Stimulated activated CD4-positive, alpha-beta T cell treated with anti-CD3 and anti-CD28 coated beads, TNF-alpha, amount 100 ng/mL, for 48 hours (primary cell): ENCODE measurements at places on chromosomes 5 and 9.

GRCh38 chr5:51632793-51633192 is 249.5 kb downstream of the ISL1 start:
- DNase-seq = no peak

GRCh38 chr9:82560457-82560904 is 502.5 kb downstream of the RASEF start:
- DNase-seq = no peak

- DNase-seq = no peak
These were observed 60.0 kb upstream of the KLF9 start for GRCh38 chr9:70474413-70474812.

DNA sequence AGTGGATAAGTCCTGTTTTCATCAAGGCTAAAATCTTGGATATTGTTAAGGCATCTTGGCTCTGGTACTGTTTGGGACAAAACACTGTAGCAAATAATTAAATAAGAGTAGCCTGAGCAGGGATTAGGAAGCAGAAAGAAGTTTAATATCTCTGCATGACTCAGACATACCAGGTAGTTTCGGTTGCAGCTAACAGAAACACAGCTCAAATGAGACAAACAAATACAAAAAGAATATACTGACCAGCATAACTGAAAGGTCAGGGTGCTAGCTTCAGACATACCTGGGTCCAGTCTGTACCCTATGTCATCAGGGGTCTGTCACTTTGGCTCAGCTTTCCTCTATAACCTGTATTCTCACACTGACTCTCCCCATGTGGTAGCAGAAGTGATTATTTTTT is 156.4 kb upstream of the MAP3K1 start:
- no peak for DNase-seq

- DNase-seq = no peak
These were observed 148.2 kb downstream of the CAAP1 start for GRCh38 chr9:26744191-26744965.

- no peak for DNase-seq
These were observed 349.2 kb downstream of the GADD45G start for GRCh38 chr9:89953824-89954615.

DNA sequence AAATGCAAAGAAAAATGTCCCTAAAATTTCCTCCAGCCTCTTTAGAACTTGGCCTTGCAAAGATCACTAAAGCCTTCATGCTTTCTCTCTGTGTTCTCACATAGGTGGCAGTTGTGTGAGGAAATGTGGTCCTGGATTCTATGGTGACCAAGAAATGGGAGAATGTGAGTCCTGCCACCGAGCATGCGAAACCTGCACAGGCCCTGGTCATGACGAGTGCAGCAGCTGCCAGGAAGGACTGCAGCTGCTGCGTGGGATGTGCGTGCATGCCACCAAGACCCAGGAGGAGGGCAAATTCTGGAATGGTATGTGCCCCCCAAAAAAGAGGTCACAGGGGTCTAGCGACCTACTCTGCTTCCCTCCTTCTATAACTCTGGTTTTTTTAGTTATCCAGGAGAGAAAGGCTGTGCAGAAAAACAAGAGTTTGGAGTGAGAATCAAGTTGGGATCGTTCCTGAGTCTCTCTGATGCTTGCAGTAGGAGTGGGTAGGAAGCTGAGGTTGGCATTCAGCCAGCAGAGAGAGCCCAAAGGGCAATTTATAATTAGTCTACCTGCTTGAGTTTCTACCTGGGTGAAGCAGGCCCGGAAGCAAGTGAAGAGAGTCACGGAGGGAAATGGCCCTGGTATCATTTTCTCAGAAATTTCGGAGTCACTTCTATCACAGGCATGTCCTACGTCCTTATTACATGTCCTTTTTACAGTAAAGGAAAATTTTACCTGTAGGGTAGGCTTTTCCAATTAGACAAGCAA is 97.5 kb downstream of the RFK start:
- DNase-seq = no peak

DNA sequence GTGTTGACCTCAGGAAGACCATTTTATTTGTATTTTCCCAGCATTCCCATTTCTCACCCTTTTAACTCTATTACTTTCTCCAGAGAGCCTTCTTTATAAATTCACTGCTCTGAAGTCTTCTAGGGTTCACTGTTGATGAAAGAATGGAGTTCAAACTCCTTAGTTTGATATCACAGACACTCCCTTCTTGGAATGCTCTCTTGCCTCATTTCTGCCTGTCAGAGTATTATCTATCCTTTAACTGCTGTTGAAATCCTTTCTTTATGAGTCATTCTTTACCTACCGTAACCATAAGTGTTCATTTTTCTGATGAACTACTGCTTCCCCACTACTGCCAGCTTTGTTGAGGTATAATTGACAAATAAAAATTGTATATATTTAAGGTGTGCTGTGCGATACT is 4.3 kb downstream of the RIC1 start:
- DNase-seq = no peak

DNA sequence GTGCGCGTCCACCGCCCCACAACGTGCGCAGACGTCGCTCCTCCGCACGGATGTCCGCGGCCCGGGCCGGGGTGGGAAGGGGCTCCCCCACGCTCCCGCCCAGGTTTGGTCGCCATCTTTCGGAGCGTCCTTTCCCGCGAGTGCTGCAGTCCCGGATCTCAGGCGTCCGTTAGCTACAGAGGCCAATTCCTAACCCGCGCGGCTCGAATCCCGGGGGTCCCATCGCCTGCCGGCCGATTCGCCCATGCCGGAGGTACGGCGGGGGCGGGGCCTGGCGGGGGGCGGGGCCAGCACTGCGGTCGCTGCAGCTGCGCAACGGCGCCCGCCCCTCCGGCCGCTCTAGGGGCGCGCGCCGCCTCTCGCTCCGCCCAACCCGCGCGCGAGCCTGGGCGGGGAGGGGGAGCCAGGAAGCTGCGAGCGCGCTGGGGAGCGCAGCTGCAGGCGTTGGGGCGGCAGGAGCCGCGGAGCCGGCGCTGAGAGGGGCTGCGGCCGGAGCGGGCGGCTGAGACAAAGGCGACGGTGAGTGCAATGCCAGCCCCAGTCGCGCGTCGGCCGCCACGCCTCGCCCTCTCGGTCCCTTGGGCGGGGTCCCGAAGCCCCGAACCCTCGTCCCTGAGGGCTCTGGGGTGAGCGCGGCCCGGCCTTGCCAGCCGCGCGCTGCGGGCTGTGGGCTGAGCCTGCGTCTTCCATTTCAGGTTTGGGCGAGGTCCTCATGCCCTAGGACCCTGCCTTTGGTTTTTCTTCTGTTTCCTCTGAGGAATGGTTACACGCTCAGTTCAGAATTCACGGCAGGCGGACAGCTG is at the start of gene CDC42SE2:
TSS of gene CDC42SE2 (plus strand) at position 406 of the 803 bp plus-strand sequence. CDS start 95,441 bp downstream, outside the sequence.
- peak; percentile 69 for DNase-seq

- no peak for DNase-seq
These were observed 273.5 kb downstream of the NR2F1-AS1 start for GRCh38 chr5:93307557-93307956.

GRCh38 chr9:6134661-6135180 is 80.9 kb upstream of the IL33 start:
- no peak for DNase-seq

DNA sequence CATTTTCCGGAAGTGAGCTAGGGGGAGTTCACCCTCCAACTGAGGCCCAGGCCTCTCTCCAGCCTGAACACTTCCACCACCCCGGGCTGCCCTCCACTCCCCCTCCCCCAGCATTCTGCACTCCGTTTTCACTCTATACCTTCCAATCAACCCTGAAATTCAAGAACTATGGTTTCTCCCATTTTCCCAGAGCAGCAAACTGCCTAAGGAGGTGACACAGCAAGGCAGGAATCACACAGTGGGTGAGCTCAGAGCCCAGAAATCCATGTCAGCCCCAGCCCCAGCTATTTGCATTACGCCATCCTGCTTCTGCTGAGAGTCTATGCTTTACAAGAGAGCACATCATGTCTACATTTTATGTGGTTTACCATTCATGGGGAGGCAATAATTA is 11.9 kb downstream of the MSX2 start:
- DNase-seq = no peak

- peak; percentile 95 for DNase-seq
These were observed at the start of gene WDR55 for GRCh38 chr5:140664359-140665119. Gene WDR55, plus strand, starts transcription at chr5:140664904. Its CDS starts 9 bp downstream, at chr5:140664913.
